ENCODE measurements at places on chromosomes 1 and 21.

GRCh38 chr1:232965124-232965911, 14.9 kb downstream of the NTPCR start:
- no peak for DNase-seq

DNA sequence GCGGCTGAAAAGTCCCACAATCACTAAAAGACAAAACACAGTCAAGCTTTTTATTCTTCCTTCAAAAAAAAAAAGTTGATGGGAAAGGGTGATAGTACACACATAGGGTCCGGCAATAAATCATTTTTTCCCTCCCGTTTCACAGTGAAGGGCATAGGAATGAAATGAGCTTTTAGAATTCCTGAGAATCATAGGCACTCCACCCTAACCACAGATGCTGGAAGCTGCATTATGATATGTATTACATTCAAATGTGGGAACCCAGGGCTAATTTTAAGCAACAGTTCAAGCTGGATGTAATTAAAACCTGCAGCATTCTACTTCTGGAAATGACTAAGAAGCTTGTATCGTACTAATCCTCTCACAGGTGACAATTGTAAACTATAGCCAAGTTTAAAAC, 75.7 kb upstream of the KCNJ15 start:
- DNase-seq: no peak

- no peak for DNase-seq
Observed at GRCh38 chr1:239558991-239559390, 172.6 kb downstream of the CHRM3 start.

GRCh38 chr1:158516966-158517365, 37.2 kb downstream of the OR6Y1 start:
- DNase-seq: no peak

DNA sequence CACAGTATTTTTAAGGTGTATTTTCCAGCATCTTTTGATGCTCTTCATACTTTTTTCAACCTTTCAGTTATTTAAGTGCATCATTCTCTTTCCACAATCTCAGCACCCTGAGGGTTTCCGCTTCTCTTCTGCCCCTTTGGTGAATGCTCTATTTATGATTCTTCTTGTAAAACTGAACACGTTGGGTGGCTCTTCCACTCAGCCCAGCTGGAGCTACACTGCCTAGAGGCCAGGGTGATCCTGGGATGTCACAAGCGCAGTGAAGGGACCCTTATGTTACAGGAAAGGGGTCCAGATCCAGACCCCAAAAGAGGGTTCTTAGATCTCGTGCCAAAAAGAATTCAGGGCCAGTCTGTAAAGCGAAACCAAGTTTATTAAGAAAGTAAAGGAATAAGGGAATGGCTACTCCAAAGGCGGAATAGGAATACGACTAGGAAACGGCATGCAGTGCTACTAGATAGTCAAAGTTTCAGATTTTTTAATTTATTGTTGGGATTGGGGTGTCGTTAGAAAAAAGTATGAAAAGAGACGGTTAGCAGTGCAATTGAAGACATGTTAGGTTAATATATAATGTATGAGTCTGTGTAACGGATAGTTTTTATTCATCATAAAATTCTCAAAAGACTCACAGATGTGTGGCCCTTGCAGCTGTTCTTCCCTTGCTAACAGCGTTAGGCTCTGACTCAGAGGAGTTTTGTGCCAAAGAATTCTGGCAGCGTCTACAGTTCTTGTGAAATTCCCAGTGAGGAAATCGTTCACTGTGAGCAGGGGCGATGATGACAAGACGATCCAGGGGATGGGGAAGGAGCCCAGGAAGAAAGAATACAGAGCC, 14.4 kb upstream of the ERVH48-1 start:
- peak; percentile 46 for DNase-seq

- DNase-seq: no peak
Observed at GRCh38 chr1:11529763-11530730, 51.1 kb downstream of the DISP3 start.

DNA sequence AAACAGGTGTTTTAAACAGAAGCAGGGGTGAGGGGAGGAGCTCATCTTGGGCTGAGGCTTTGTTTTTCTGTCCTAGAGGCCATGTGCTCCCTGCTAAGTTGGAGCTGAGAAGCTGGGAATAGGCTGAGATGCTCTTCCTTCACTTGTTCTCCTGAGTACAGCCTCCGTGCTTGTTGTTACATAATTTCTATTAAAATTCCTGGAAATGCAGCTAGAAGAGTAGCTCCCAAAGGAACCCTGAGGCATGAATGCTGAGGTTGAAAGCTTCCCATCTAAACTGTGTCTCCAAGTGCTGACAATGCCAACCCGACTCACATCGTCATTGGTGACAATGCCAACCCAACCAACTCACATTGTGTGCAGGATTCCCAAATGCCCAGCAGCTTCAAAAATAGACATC, 12.6 kb upstream of the ITPKB start:
- DNase-seq: no peak
